Cortex of kidney (tissue), 1 donor: ENCODE measurements at places on chromosomes 3 and 15.

DNA sequence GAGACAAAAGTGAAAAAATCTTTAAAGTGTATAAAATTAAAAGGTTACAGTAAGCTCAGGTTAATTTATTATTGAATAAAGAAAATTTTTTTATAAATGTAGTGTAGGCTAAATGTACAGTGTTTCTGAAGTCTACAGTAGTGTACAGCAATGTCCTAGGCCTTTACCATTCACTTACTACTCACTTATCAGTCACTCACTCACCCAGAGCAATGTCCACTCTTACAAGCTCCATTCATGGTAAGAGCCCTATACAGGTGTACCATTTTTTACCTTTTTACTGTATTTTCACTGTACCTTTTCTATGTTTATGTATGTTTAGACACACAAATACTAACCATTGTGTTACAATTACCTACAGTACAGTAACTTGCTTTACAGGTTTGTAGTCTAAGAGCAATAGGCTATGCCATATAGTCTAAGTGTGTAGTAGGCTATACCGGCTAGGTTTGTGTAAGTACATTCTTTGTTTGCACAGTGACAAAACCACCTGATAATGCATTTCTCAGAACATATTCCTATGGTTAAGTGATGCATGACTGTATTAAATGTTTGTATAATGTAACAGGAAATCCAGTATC is 38.1 kb upstream of the NECTIN3 start:
- no peak for DNase-seq

DNA sequence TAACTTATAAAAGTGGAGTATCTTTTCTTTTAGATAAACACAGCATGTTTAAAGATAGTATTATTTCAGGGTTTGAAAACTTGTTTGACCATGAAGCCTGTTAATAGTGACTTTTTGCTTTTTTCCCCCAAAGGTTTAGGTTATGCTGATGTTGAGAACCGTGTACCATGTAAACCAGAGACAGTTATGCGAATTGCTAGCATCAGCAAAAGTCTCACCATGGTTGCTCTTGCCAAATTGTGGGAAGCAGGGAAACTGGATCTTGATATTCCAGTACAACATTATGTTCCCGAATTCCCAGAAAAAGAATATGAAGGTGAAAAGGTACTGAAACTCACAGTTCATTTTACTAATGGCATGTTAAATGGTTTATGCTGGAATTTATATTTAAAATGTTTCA is 5.1 kb downstream of the LACTB start:
- no peak for DNase-seq

- no peak for DNase-seq
These were observed 120.5 kb downstream of the XXYLT1 start for GRCh38 chr3:195150181-195151118.

GRCh38 chr3:38039899-38040261 is 872 bp downstream of the DLEC1 start:
- DNase-seq, result no peak

DNA sequence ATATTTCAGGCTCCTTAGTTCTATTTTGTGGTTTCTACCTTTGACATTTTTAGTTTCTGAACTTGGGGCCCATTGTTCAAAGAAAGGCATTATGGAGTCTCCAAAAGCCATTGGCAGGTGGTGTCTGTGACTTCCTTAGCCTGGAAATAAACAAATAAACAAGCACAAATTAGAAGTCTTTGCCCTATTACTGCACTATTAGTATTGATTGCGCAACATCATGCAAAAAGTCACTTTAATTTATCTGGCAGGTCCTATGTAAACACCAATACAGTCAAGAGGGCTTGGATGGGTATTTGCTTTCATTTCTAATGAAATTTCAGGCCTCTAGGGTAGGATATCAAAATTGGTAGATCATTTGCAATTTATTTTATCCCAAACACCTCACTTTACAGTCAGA is 85.6 kb downstream of the LPP start:
- DNase-seq, result no peak

- DNase-seq, result no peak
These were observed 73.8 kb upstream of the ATP13A5 start for GRCh38 chr3:193452338-193452737.
